ENCODE measurements at places on chromosomes 4 and X. TPM values are rescaled to one million over a fixed set of nuclear protein-coding genes. Genes with fewer than 3 reads are reported as not detected.

The AMOT gene
- 29.2 TPM for total RNA-seq

DNA sequence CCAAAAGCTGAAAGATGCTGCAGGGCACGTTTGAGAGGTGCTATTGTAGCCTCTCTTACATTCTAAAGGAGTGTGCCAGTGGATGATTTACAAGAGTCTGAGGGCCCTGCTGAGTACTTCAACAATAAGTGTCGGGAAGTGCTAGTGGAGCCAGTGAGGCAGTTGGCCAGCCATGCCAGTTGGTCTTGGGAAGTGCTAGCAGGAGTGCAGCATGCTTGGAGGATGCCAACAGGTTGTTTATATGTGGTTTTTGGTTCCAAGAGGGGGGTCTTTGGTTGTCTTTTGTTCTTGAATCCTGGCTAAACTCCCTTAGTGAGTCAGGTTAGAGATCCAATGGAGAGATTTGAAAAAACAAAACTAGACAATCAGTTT is 335.3 kb downstream of the PABPC4L start:
- DNase-seq = no peak

- DNase-seq = no peak
Observed at GRCh38 chr4:144723471-144723870, 77.5 kb downstream of the HHIP start.

GRCh38 chr4:99378876-99379275 is 26.3 kb upstream of the ADH1C start:
- DNase-seq = no peak

All from urinary bladder (tissue), 4 donors.